Stimulated activated CD4-positive, alpha-beta T cell treated with anti-CD3 and anti-CD28 coated beads, Interleukin-4, amount 100 ng/mL, for 24 hours (primary cell): ENCODE measurements at places on chromosomes 11 and 22.

DNA sequence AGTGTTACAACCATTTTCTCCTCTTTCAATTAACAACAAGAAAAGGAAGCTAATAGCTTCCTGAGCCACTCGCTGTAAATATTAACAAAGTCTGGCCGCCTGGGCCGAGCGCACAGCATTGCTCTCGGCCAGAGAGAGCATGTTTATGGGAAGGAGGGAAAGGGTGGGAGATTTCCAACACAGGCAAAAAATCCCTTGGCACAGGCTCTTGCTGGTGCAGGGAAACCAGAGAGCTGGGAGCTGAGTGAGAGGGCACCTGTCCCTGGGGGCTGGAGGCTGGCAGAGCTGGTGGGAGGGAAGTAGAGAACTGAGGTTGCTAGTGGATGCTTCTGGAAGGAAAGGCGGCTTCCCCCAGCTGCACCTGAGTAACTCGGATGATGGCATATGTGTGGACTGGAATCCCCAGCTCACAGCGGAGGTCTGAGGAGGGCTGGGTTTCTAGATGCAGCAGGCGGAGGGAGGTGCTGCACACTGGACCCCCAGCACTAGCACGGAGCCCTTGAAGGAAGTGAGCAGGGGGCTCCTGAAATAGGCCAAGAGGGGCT lies 59.6 kb downstream of the FLRT1 start:
- no peak for DNase-seq

- no peak for DNase-seq
Measured at GRCh38 chr22:44621401-44622146, 80.4 kb upstream of the PRR5 start.

GRCh38 chr11:69569306-69570200 lies 71.4 kb upstream of the CCND1 start:
- DNase-seq: no peak

DNA sequence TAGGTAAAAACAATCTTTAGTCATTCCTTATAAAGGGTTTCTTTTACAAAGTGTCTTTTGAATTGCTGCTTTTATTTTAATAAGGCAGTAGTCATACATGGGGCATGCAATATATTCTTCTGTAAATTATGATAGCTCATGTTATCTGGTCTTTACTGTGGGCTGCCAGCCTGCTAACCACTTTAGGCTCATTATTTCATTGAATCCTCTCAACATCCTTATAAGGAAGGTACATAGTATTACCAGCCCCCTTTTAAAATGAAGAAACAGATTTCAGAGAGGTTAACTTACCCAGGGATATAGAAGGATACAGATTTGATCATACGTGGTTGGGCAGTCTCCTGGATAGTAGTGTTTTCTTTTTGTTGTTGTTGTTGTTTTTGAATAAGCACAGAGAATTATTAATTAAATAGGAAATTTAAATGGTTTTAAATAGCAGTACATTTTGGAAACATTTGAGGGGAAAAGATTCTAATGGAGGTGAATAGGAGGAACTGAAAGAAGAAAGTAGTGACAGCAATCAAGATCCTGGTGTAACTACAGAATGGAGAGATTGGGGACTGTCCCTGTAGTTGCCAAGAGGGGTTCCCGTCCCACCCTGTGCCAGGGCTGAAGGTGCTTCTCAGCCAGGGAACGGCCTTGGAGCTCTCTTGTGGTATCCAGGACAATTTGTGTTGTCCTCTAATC lies 21.0 kb downstream of the SPECC1L start:
- DNase-seq: no peak

- no peak for DNase-seq
Measured at GRCh38 chr11:76139314-76139713, 67.0 kb downstream of the WNT11 start.

- DNase-seq: no peak
Measured at GRCh38 chr11:132332521-132332920, 962.1 kb downstream of the NTM start.

DNA sequence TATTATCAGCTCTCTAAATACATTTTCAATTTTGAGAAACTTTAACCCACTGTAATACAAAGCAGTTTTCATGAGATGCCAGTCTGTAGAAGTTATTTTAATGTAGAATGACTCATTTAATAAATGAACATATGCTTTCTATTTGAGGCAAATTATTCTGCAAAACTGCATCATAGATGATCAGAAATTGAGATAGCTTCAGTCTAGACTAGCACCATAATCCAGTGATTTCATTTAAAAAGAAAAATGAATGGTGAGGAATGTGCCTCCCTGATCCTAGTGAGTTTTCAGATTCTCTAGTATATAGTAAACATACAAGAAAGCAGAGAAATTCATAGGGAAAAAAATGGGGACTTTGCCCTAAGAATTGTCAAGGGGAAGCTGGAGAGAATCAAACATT lies 66.1 kb downstream of the OR5AK2 start:
- DNase-seq: no peak
